Heart left ventricle (tissue), 16 donors: ENCODE measurements at places on chromosomes 3 and 15. TPM values are rescaled to one million over a fixed set of nuclear protein-coding genes. Genes with fewer than 3 reads are reported as not detected.

ZNF662 gene
- 0.76 TPM for polyA plus RNA-seq

TRH gene
- not detected for polyA plus RNA-seq

IL17RD gene
- polyA plus RNA-seq = 1.4 TPM

ITIH1 gene
- polyA plus RNA-seq = 0.04 TPM

SEMA3F gene
- polyA plus RNA-seq = 9.3 TPM

DUOX2 gene
- polyA plus RNA-seq = 0.53 TPM

CACNA1D gene
- polyA plus RNA-seq = 0.06 TPM

GPX1 gene
- polyA plus RNA-seq = 189 TPM

IGDCC3 gene
- polyA plus RNA-seq = not detected

ISLR gene
- 6.4 TPM for polyA plus RNA-seq

P2RY1 gene
- polyA plus RNA-seq = 1.1 TPM

RAB8B gene
- polyA plus RNA-seq = 2.5 TPM

FOXB1 gene
- not detected for polyA plus RNA-seq

CACNA2D3 gene
- polyA plus RNA-seq = 0.17 TPM

CD80 gene
- polyA plus RNA-seq = 0.19 TPM

CHRM5 gene
- not detected for polyA plus RNA-seq

LDHAL6B gene
- not detected for polyA plus RNA-seq

XCR1 gene
- polyA plus RNA-seq = 0.03 TPM

PLSCR5 gene
- not detected for polyA plus RNA-seq

MYO1E gene
- polyA plus RNA-seq = 8.5 TPM

GOLGA8Q gene
- 0.47 TPM for polyA plus RNA-seq

SH2D7 gene
- polyA plus RNA-seq = not detected

ETV5 gene
- polyA plus RNA-seq = 0.65 TPM

UROC1 gene
- polyA plus RNA-seq = not detected

ECE2 gene
- polyA plus RNA-seq = not detected

RARRES1 gene
- 8.9 TPM for polyA plus RNA-seq

CLDN16 gene
- polyA plus RNA-seq = not detected

GNAT1 gene
- polyA plus RNA-seq = not detected

MEGF11 gene
- not detected for polyA plus RNA-seq

ZPLD1 gene
- polyA plus RNA-seq = not detected

SIDT1 gene
- polyA plus RNA-seq = 0.38 TPM

OR5H2 gene
- not detected for polyA plus RNA-seq

STAB1 gene
- polyA plus RNA-seq = 79.1 TPM

IQCH gene
- 1.5 TPM for polyA plus RNA-seq

GOLGB1 gene
- 14.4 TPM for polyA plus RNA-seq

GPD1L gene
- 120 TPM for polyA plus RNA-seq

SEMA4B gene
- polyA plus RNA-seq = 13.8 TPM

LRRC34 gene
- 0.93 TPM for polyA plus RNA-seq

CEP97 gene
- 3.3 TPM for polyA plus RNA-seq

RFT1 gene
- 9.3 TPM for polyA plus RNA-seq

AMOTL2 gene
- polyA plus RNA-seq = 19.0 TPM

TMEM207 gene
- not detected for polyA plus RNA-seq

NR1I2 gene
- polyA plus RNA-seq = not detected

GPR149 gene
- not detected for polyA plus RNA-seq

TRIM59 gene
- polyA plus RNA-seq = 0.32 TPM

CHRNA5 gene
- polyA plus RNA-seq = 1.5 TPM

NRROS gene
- polyA plus RNA-seq = 2.6 TPM

HGD gene
- not detected for polyA plus RNA-seq
